ENCODE measurements at places on chromosomes 11 and 22.

- no peak for DNase-seq
These were observed 134.6 kb downstream of the SPATA19 start for GRCh38 chr11:133710681-133711240.

GRCh38 chr22:25369041-25369440, 149.6 kb downstream of the CRYBB2 start:
- DNase-seq, result no peak

DNA sequence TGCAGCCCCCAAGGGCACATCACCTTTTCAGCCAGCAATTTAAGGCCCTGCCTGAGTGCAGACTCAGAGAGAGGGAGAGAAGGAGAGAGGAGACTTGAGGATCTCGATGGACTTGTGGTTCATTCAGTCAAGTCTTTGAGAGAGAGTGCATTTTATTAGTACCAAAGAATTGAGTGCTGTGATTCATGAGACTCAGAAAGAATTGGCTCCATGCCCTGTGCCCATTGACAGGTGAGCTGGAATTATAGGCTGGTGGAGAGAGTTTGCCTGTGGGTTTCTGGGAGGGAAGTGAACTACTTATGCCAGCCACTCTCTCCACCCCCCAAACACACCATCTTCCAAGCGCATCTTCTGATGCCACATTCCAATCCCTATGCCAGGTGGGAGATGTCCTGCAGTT, 236.8 kb downstream of the MN1 start:
- DNase-seq, result no peak

GRCh38 chr11:64744544-64745188, 724 bp upstream of the RASGRP2 start:
- DNase-seq, result no peak

DNA sequence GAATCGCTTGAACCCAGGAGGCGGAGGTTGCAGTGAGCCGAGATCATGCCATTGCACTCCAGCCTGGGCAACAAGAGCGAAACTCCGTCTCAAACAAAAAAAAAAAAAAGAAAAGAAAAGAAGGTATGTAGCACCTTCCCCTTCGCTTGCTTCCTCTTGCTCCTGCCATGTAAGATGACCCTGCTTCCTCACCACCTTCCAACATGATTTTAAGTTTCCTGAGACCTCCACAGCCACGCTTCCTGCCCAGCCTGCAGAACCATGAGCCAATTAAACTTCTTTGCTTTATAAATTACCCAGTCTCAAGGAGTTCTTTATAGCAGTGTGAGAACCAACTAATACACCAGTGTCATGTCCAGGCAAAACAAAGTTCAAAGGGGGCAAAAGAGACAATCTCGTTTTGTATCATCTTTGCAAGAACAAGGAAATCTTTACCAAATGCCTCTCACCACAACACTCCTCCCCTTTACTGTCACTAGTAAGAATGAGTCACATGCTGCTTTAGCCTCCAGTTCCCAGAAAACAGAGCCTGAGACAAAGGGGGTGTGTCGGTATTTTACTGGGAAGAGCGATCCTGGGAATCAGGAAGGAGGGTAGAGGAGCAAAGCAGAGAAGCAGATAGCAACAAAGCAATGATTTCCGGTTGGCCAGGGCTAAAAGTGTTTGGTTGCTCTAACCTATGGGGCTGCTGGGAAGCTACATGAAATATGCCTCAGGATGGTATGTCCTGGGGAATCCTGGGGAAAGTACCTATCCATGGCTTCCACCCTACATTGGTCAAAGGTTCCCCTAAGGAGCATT, 10.5 kb upstream of the MCHR1 start:
- DNase-seq, result peak; percentile 88

GRCh38 chr11:23604966-23605365, 744.7 kb upstream of the CCDC179 start:
- no peak for DNase-seq

DNA sequence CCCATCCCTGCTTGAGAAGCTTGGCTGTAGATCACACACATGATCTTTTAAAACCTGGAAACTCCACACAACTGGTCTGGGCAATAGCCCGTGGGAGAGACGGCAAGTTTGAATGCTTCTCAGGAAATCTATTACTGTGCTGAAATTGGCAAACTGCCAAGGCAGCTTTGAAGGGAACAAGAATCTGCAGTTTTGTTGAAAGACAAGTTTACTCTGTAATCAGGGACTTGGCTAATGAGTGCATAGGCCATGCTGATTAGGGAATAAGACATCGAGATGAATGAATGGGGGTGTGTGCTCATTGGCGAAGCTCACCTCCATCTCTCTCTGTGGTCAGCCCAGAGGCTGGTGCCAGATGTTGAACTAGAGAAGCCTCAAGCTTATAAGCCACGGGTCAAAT, 218.8 kb downstream of the HIPK3 start:
- peak; percentile 88 for DNase-seq

- DNase-seq, result no peak
These were observed 7.8 kb downstream of the KCNE3 start for GRCh38 chr11:74459584-74459983.

- DNase-seq, result no peak
These were observed 41.0 kb upstream of the AQP11 start for GRCh38 chr11:77548552-77549445.

DNA sequence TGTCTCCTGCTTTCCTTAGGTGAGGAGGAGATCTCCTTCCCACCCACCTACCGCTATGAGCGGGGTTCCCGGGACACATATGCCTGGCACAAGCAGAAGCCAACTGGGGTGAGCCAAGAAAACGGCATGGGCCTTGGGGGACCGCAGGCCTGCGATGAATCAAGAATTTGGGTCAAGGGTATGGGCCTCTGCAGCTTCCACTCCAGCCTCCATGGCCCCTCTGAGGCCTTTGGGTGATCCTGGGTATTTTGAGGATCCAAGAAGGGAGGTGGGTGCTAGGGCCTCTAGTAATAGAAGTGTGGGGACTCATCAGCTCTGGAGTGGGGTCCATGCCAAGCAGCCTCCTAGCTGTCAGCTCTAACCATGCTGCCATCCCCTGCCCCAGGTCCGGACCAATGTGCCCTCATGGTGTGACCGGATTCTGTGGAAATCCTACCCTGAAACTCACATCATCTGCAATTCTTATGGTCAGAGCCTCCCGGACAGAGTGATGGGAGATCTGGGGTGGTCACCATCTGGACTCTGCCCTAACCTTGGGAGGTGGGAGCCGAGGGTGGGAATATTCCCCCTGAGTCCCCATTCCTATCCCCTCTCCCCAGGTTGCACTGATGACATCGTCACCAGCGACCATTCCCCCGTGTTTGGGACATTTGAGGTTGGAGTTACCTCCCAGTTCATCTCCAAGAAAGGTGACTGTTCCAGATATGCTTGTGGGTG, 8.6 kb downstream of the INPPL1 start:
- DNase-seq, result no peak

DNA sequence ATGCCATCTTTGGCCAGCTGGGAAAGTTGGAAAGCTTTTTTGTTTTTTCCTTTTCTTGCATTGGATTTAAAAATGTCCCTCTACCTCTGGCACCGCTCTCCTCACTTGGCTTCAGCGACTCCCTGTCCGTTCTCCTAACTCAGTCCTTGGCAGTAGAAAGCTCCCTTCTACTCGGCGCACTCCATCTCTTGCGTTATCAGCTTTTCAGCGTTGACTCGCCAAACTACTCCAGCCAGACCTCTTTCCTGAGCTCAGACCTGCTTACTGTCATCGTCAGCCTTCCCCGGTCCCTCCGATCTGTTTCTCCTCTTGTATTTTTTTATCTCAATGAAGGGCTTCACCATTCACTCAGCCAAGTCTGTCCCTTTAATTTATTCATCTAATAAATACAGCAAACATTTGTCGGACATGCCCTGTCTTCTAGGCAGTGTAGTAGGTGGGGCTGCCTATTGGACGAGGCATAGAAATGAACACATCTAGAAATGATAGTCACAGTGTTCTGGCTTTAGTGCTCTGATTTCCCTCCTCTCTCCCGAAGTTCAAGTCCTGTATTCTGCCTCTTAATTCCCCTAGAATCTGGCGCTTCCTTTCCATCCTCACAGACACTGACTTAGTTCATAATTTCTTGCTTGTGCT, 839 bp downstream of the CEP164 start:
- DNase-seq, result peak; percentile 55

DNA sequence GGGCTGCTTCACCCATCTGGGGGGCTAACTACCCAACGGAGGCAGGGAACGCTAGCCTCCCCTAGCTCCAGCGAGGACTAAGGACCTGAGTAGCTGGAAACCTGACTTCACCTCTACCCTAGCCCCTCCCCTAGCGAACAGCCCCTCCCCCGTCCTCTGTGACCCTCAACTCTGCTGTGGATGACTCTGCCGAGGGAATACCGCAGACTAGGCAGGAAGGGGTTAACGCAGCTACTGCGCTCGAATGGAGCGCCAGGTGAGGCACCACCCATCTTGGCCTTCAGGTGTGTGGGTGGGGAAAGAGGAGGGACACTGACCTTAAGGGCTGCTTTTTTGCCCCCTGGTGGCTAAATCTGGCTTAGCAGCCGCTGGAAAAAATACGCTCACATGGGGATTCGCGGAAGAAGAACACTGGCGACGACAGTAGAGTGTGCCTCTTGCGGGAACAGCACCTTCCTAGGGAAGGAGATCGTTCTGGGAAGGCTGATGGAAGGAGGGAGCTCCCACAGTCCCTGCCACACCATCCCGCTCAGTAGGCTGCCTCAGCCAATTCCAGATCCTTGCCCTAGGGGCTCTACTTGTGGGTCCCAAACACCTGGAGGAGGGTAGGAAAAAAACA, 4.5 kb upstream of the BCL9L start:
- DNase-seq, result peak; percentile 84

DNA sequence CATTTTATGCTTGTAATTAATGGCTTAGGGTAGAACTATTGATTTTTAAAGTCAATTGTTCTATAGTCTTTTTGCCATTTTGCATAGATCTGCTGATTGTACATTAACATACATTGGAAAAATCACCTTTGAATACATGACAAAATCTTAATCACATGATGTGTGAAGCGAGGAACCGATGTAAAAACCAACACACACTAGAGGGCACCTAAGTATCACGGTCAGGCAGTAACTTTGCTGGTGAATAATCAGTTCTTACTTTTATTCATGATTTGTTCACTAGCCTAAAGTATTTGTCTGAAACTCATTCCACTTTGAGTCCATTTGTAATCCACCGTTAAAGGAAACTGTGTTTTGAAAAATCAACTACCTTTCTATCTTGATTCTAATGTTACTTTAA, 28.2 kb downstream of the JHY start:
- DNase-seq, result peak; percentile 44

- DNase-seq, result peak; percentile 36
These were observed 76.1 kb upstream of the RTL6 start for GRCh38 chr22:44574057-44574639.

GRCh38 chr11:132234878-132235277, 864.5 kb downstream of the NTM start:
- no peak for DNase-seq

DNA sequence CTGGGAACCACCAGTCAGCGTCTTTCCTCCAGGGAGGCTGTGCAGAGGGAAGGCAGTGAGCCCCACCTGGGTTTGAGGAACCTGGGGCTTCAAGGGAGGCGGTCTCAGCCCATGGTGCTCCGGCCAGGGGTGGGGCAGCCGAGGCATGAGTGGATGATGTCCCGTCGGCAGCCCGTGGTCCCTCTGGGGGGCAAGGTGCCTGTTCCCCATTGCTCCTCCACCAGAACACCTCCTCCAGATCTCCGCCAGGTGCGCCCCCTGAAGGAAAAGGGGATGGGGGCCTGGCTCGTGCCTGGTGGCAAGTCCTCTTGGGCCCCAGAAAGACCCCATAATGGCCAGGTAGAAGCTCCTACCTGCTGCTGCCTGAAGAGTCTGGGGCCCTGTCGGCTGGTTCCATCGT, 94.1 kb downstream of the KCNQ1 start:
- no peak for DNase-seq

GRCh38 chr11:110988671-110989070, 256.9 kb upstream of the POU2AF2 start:
- no peak for DNase-seq

DNA sequence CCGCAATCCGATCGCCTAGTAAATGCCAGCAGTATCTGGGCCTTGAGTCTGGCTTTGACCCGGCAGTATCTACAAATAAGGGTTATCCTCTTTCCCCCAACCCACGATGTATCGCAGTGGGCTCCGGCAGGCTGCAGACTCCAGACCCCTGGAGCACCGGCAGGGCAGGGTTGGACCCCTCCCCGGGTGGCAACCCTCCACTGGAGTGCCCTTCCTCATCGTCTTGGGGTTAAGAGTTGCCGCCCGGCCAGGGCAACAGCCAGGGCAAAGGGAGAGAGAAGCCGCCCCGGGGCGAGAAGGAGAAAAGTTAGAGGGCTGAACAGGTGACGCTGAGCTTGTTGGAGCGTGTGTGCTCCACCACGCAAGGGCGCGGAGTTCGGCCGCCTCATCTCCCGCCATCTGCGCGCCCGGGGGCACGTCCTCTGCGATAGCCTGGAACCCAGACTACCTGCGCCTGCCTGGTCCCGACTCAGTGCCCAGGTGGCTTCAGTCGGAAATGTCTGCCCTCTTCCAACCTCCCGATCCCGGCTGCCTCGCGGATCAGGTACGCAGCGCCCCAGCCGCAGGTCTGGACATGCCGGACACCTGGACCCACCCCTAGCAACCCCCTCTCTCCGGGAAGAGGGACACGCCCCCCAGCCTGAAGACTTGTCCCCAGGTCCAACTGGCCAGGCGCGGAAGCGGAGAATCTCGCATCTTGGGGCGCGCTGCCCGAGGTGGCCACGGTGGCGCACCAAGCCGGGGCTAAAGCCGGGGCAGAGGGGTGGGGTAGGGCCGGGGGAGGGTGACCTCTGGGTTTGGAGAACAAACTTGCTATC, 1.2 kb downstream of the DSCAML1 start:
- DNase-seq, result no peak

DNA sequence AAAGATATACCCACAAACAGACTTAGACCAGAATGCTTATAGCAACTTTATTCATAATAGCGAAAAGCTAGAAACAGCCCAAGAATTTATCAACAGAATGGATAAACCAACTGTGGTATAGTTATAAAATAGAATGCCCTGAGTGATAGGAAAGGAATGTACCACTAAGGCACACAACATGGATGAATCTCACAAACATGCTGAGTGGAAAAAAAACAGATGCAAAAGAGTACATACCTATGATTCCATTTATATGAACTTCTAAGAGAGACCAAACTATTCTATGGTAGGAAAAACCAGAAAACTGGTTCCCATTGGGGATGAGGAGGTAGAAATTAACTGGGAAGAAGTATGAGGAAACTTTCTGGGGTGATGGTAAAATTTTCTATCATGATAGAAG, 40.4 kb upstream of the GRIK4 start:
- DNase-seq, result no peak

DNA sequence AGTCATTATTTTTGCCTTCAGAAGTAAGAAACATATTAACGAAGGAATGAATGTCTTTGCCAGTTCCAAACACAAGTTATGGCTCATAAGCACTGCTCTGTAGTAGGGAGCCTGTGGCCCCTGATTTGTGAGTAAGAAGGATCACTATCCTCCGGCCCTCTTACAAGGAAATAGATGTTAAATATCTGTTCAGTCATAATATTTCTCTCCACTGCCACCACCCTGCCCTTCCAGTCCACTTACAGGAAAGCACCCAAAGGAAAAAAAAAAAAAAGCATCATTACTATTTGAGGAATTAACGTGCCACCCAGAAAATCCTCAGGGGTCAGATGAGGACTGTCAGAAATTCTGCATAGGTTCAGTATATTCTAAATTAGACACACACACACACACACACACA, 123.4 kb downstream of the ETS1 start:
- DNase-seq, result no peak

GRCh38 chr11:129372609-129373488, 2.8 kb upstream of the BARX2 start:
- DNase-seq, result no peak
